ENCODE measurements at places on chromosomes 11 and 22. TPM values are rescaled to one million over a fixed set of nuclear protein-coding genes. Genes with fewer than 3 reads are reported as not detected.

DNA sequence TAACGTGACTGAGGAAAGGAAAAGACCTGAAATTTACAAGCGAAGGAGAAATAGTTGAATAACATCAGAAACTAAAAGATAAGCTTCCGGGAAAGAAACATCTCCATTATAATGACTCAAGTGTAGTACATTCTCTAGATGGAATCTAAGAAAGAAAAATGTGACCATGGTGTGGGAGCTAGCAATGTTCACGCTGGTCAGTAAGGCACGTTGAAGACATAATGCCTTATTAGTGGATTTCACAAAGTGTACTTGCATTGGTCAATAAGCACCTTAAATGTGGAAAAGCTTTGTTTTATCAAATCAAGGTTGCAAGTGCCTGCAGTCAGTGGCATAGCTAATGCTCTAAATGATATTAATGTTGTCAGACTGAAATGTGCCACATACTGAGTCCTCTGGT, 2.8 kb upstream of the LARGE1 start:
- DNase-seq, result no peak

DNA sequence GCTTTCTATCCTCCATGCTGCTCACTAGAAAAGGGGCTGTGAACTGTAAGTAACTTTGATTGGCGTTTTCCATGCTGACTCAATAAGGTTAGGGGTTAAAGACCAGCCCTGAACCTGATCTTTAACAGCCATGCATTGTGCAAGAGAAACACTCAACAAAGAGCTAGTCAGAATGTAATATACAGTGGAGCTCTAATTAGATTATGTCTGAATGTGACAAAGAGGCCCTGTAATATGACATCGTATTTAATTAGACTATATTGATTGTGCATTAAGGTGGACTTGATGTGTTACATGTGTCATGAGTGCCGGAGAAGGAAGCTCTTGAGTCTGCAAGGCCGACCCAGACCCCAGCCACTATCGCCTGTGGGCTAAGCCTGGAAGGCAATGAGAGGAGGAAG, 70.5 kb downstream of the PKNOX2 start:
- no peak for DNase-seq

GRCh38 chr11:70324376-70325115, 54.1 kb downstream of the PPFIA1 start:
- no peak for DNase-seq

The OR56A1 gene
- total RNA-seq, result not detected

- no peak for DNase-seq
Measured at GRCh38 chr11:44112091-44112821, 16.8 kb downstream of the EXT2 start.

The ST3GAL4 gene
- total RNA-seq, result 11.2 TPM

GRCh38 chr11:32894921-32895320, 2.3 kb downstream of the QSER1 start:
- DNase-seq, result no peak

The RTL10 gene
- 29.7 TPM for total RNA-seq

The FBLN1 gene
- 510 TPM for total RNA-seq
